Stimulated activated effector memory CD8-positive, alpha-beta T cell treated with anti-CD3 and anti-CD28 coated beads, Interleukin-12 subunit alpha, Interleukin-12 subunit beta, amount 100 ng/mL, for 72 hours (primary cell): ENCODE measurements at places on chromosomes 16 and 17.

DNA sequence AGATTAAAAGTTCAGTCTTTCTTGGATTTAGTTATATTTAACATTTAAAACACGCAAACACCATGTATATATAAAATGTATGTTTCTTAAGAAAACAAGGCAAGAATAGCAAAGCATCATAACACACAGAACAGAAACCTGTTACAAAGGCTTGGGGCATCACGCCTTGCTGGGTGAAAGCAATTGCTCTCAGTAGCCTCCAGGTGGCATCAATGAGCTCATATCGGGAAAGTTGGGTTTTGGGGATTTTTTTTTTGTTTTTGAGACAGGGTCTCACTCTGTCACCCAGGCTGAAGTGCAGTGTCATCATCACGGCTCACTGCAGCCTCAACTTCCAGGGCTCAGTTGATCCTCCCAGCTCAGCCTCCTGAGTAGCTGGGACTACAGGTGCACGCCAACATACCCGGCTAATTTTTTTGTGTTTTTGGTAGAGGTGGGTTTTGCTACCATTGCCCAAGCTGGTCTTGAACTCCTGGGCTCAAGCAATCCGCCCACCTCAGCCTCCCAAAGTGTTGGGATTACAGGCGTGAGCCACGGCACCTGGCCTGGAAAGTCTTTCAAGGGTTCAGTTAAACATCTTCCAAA, 56.9 kb downstream of the CYB5D2 start:
- no peak for DNase-seq

GRCh38 chr17:76725580-76726230, 701 bp downstream of the JMJD6 start:
- peak; percentile 86 for DNase-seq

GRCh38 chr16:18969855-18970240, 13.9 kb upstream of the TMC7 start:
- DNase-seq: no peak

- no peak for DNase-seq
Measured at GRCh38 chr17:559551-560431, 154.8 kb downstream of the VPS53 start.

- peak; percentile 93 for DNase-seq
Measured at GRCh38 chr16:79601931-79602627, 1.5 kb upstream of the MAF start.

GRCh38 chr16:635573-636205, 416 bp downstream of the METTL26 start:
- peak; percentile 69 for DNase-seq

- no peak for DNase-seq
Measured at GRCh38 chr17:39236450-39236927, 10.7 kb upstream of the STAC2 start.

DNA sequence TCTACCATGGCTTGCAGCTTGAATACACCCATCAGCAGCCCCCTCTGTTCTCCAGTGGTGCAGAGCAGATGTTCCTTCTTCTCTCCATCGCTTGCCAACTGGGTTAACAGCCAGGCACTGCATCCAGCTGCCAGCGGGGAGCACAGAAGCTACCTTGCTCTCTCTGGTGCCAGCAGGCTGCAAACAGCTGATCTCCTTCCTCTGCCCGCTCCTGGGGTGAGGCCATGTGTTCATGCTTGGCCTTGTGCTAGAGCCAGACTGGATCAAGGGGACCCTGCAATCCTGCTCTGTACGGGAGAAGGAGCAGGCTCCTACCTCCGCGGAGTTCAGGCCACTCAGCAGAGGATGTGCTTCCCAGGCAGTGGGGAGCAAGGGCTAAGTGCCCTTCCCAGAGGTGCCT, 24.1 kb upstream of the ENGASE start:
- DNase-seq: no peak

DNA sequence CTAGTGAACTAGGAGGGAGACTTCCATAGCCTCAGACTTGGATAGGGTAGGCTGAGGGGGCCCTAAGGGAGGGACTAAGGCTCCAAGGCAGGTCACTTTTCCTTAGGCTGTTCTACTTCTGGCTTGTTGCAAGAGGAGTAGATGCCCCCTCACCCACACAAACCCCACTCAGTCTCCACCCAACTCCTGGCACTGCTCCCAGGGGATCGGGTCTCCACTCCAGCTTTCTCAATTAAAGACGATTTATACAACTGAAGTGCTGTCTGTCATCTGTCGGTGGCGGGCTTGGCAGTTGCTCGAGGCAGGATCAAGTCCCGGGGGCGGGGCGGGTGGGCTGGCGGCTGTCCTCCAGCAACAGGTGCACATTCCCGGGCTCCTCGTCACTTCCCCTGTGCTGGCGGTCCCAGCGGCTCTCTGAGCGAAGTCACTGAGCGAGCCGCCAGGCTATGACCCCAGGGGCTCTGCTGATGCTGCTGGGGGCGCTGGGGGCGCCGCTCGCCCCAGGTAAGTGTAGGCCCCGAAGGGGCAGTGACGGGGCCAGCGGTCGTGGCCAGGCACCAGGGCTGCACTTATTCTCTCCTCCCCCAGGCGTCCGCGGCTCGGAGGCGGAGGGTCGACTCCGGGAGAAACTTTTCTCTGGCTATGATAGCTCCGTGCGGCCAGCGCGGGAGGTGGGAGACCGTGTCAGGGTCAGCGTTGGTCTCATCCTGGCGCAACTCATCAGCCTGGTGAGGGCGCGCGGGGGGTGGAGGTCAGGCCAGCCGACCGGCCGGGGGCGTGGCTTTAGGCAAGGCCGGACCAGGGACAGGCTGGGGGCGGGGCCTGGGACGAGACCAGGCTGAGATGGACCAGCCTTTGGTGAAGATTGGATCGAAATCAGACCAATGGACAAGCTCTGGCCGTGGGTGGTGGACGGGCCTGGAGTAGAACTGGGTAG, at the start of gene CHRNB1:
Gene CHRNB1 (plus strand): TSS at position 380 of the 937 bp plus-strand sequence. CDS start 67 bp downstream, at position 447.
- no peak for DNase-seq

- no peak for DNase-seq
Measured at GRCh38 chr16:17635183-17635582, 164.4 kb upstream of the XYLT1 start.

GRCh38 chr17:79943347-79944241, 92.1 kb downstream of the TBC1D16 start:
- DNase-seq: no peak

- DNase-seq: no peak
Measured at GRCh38 chr17:10278218-10278617, 79.8 kb upstream of the GAS7 start.

DNA sequence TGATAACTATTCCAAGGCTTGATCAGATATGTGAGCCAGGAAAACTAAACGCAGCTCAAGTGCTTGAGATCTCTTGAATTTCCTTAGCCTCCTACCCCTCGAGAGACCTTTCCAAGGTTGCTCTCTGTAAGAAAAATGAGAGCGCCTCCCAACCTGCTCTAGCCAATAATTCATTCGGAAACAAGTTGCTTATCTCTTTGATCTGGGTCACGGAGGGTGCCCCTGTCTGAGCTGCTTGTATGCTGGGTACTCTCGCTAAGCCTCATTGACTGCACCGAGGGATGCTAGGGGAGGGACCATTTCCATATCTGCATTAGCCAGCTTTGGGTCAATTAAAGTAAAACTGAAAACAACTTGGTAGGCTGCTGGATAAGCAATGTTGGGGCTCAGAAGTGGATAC, 70.1 kb upstream of the SHISA6 start:
- DNase-seq: no peak

GRCh38 chr16:15876503-15876902, 11.9 kb downstream of the CEP20 start:
- DNase-seq: no peak

GRCh38 chr17:48100591-48101011, 677 bp downstream of the CBX1 start:
- DNase-seq: no peak

DNA sequence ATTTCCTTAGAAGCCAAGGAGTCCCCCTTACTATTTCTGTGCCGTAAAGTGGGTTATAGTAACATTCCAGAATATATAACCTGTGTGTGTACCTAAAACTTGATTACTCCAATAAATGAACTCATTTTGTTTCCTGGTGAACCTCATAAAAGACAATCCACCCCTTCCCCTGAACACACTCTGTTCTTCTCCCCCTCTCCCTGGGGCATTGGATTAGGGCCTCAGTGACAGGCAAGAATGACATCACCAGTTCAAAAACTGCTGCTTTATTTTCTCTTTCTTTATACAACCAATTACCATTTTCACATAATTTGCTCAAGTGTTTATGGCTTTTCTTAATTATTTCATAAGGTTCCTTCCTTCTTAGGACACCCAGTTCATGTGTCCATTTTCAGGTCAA, 17.4 kb downstream of the AARSD1 start:
- no peak for DNase-seq

DNA sequence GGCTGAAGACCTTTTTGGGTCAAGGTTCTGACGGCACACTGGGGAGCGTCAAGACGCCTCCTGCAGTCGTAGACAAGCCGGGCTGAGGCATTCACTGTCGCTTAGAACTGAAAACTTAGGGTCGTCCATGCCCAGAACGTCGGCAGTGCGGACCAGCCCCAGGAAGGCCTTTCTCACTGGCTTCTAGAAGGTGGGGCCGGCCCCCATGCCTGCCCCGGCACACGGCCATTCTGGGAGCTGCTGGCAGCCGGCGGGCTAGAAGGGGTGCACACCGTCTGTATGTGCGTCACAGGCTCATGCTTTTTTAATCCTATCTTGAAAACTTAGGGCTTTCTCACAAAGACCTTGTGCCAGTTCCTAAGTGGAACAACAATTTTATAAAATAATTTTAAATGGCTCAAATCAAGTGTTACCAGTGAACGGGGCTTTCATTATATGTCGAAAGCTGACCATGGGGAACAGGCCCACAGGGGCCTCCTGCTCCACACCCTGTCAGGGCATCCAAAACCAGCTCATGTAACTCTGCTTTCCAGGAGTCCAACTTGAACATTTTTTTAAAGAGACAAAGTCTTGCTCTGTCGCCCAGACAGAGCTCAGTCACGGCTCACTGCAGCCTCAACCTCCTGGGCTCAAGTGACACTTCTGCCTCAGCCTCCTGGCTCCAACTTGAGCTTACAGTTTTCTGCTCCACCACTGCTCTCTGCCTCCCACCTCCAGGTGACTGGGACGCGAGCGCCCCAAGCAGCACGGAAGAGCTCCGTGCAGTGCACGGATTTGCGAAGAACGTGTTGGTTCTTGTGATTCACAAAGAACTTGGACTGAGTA, 111.2 kb downstream of the ANKRD11 start:
- no peak for DNase-seq

GRCh38 chr16:29862383-29862883, 593 bp downstream of the CDIPT start:
- peak; percentile 56 for DNase-seq

DNA sequence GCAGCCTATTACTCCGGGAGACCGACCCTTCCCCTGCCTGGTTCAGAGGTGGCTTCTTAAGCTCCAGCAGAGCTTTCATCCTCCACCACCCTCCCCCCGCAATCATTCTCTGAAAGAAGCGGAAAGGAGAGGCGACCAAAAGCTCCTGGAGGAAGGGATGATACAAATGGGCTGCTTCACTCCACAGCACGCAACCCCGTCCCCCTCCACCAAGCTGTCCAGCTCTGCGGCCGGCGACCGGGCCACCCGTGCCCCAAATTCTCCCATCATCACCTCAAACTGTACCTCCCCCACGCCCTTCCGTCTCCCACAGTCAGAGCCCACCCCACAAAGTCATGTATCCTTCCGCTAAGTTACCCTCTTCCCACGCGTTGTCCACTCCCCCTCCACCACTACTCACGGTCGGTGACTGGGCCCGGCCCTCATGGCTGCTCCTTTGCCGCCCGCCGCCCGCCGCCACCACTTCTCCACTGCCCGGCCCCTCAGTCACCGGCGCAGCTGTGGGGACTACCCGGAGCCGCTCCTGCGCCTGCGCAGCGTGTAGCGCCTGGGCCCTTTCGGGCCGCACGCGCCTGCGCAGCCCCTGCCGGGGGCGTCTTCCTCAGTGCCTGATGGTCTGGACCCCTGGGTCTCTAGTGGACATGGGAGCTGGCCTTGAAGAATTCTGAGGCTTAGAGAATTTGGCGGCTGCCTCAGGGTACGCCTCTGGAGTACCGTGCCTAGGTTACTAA, at the start of gene FAM222B:
Gene FAM222B (minus strand): TSS at position 509 of the 731 bp plus-strand sequence. CDS start 76,123 bp downstream, outside the sequence.
- DNase-seq: peak; percentile 93

DNA sequence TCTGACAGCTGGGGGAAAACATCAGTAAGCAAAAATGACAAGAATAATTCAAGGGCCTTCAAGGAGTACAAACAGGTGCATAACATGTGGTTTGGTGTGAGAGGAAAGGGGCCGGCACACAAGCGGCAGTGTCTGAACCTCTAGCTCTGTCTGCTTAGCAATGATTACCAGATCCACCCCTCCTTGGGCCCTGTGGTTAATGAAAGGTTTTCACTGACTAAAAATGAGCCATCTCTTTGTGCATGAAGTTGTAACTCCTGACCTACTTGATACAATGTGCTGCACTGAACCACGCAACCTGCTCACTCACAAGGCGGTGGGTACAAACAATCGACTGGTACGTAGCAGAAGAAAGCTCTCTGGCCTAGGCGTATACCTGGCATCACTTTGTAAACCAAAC, 15.1 kb downstream of the FAM117A start:
- peak; percentile 79 for DNase-seq

DNA sequence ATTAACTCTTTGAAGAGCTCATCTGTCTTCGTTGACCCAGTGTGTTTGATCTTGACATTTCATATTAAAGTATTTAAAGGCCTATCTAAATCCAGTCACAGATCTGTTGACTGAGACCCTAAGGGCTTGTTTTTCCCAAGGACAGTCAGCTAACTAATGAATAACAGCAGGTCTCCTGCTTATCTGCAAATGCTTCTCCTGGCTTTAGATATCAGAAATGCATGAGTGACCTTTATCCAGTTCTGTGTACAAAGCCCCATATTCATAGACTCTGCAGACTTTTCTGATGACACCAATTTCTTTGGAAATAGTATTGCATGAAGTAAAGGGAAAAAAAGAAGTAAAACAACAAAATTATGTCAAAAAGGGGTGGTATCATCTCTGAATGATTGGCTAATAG, 70.3 kb downstream of the YPEL2 start:
- DNase-seq: no peak

GRCh38 chr17:41618341-41619035, 5.9 kb downstream of the KRT17 start:
- DNase-seq: no peak

GRCh38 chr17:16820979-16821543, 131.0 kb downstream of the CCDC144A start:
- DNase-seq: peak; percentile 42

GRCh38 chr17:73101031-73101430, 8.5 kb upstream of the SLC39A11 start:
- DNase-seq: no peak

GRCh38 chr16:28158136-28158535, 53.6 kb downstream of the XPO6 start:
- no peak for DNase-seq

DNA sequence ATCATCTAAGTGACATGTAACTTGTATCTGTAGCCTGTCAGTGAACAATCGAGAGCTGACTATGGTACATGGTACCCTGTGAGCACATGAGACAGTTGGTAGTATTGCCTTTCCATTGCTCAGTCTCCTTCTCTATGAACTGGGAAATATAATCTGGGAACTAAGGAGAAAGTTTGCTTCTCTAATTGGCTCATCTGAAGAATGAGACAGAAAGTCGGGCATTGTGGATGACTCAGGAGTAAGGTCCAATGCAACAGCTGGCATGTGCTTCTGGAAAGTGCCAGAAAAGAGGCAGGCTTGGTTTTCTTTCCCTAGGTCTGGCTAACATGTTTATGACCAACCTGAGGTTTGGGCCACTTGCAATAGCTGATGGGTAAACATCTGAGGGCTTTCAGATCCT, 51.9 kb downstream of the ZZEF1 start:
- no peak for DNase-seq
